ENCODE measurements at places on chromosomes 6 and 20.

GRCh38 chr6:38270367-38270766 lies 369.4 kb downstream of the BTBD9 start:
- DNase-seq, result no peak

DNA sequence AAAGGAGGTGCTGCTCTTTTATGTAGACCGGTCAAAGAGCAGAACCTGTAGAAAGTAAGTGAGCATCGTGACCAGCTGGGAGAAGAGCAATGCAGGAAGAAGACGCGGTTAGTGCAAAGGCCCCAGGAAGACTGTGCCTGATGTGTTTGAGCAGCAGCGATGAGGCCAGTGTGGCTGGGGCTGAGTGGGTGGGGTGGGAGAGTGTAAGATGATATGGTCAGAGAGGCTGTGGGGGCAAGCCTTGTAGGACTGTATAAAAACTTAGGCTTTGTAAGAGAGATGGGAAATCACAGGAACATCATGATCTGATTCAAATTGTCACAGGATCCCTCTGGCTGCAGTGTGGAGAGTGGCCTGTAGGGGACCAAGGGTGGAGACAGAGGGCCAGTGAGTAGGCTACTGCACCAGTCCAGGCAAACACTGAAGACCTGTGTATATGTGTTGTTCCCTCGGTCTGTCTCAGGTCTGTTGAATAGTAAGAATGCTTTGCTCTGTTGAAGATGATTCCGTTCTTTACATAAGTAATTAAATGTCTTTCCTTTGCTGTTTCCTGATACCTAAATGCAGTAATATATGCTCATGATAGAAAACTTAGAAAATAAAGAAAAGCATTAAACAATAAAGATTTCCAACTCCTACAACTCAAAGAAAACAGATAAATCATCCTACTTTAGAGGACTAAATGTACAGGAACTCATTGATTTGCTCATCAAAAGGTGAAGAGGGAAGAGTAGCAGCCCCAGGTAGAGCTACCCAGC lies 23.6 kb upstream of the WFDC2 start:
- DNase-seq, result no peak

GRCh38 chr6:25458485-25458884 lies 179.3 kb downstream of the CARMIL1 start:
- DNase-seq, result no peak

- DNase-seq, result no peak
Measured at GRCh38 chr20:51738877-51739447, 29.2 kb downstream of the ATP9A start.

DNA sequence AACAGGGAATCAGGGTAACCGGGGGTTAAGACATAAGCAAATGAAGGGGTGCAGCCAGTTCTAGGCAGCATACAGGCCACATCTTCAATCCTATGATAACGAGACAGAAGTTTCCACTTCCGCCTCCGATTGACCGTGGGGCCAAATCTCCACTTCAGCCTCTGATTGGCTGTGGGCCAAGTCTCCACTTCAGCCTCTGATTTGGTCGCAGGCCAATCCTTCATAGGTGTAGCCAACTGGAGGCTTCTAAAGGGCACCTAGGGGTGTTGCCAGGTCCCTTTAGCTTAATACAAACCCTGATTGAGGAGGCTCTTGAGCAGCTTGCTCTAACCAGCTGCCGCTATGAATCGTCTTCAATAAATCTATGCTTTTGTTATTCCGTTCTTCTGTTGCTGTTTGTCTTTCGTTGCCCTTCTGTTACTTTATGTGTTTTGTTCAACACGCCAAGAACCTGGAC lies 2.1 kb upstream of the ERGIC3 start:
- no peak for DNase-seq

DNA sequence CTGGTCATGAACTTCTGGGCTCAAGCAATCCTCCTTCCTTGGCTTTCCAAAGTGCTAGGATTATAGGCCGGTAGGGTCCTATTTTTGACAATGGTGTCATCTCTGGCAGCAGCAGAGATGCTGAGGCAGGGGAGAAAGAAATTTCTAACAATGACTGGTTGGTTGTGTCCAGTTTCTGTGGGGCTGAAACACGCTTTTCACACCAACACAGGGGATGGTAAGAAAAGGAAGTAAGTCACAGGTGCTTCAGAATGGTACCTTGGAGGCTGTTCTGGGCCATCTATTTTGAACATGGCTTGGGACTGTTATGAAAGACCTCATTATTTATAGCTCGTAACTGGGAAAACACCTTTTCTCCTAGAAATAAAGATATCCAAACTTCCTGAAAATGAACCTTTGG lies 72.6 kb downstream of the GJA10 start:
- no peak for DNase-seq

GRCh38 chr6:154122195-154122925 lies 83.3 kb downstream of the OPRM1 start:
- DNase-seq, result no peak

DNA sequence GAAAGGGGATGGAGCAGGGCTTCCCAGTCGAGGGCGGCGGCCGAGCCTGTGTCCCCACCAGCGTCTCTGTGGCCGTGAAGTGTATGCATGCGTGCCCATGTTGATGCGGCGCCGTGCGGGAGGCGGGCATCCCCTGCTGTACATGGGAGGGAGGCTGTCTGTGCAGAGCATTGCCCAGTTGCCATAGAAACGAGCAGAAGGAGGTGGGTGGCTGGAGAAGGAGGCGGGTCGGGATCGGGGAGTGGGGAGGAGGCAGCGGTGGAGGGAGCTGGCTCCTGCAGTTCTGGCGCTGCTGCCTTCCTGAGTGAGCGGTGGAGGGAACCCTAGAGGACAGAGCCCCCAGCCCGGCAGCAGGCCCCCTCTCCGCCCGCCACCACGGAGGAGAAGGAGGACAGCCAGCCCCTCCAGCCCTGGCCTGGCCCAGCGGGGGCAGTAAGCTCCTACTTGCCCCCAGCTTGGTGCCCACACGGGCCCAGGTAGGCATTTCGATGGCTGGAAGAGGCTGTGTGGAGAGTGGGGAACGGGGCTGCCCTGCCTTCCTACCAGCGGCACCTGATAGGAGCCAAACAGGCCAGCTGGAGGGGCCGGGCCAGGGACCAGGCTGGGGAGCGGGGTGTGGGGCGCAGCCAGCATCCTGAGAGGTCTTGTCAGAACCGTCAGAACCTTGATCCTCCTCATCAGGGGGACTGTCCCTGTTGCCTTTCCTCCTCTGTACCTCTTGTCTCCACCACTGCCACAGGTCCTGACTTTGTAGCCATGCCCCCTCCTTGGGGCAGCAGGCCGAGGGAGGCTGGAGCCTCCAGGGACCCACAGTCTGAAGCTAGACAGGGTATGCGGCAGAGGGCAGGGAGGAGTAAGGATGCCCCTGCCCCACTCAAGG lies 41.3 kb downstream of the SPDEF start:
- DNase-seq, result no peak

DNA sequence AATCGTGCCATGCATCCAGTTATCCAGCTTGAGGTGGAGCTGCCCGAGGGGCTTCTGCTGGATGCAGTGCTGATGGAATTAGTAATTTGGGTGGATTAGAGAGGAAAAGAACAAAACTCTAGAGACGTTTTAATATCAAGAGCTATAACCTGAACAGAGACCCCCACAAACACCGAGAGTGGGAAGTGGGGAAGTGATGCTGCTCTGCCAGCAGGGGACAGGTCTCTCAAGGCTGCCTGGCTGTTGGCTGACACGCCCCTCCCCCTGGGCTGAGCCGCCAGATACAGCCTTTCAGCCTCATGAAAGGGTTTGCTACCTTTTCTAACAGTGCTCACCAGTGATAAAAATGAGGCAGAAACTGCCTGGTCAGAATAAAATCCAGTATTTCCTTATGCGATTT lies 9.6 kb downstream of the LEMD2 start:
- no peak for DNase-seq

DNA sequence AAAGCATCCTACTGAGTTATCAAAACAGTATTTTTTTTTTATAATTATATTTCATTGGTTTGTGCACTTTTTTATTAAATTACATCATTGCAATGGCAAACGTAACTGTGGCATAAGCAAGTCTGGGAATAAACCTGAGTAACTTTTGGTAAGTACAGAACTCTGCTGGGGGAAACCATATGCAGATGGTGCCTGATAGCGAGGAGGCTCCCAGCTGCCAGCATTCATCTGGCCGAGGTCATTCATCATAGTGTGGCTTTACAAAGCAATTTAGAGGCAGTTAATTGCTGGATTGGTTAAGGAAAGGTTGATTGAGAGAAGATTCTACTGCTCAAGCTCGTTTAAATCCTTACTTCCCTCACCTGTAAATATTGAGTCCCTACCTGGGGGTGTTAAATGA lies 52.6 kb downstream of the HECA start:
- DNase-seq, result no peak

DNA sequence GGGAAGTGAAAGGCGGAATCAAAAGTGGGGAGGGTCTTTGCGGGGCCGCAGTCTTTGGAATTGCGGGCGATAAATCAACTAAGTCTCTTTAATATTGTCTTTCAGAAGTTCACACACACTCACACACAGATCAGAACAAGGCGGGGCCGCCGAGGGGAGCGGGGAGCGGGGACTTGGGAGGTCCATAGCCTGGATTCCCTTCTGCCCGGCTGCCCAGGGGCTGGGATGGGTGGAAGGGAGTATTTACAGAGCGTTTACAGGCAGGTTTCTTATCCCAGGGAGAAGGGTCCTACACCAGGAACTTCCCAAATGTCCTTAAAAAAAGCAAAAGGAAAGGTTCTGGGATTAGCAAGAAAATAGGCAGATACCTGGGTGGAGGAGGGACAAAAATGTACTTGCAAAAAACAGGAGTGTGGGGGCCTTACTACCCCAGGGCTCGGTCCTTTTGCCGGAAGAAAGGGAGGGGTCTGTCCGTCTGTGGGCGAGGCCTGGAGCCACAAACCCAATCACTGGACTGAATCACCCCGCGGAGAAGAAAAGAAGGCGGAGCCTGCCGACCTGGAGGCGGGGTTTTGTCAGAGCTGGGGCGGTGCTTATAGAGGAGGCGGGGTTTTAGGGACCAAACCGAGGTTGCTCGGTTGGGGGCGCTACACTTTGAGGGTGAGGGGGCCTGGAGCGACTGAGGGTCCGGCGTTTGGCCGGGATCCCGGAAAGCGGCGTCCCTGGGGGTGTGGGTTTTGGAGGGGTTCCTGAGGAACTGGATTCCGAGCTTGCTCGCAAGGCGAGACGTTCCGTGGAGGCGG lies 3.2 kb downstream of the PRRT1 start:
- DNase-seq, result no peak

- DNase-seq, result no peak
Measured at GRCh38 chr6:166476061-166476591, 93.4 kb upstream of the MPC1 start.

- no peak for DNase-seq
Measured at GRCh38 chr6:15310680-15311079, 64.8 kb downstream of the JARID2 start.

DNA sequence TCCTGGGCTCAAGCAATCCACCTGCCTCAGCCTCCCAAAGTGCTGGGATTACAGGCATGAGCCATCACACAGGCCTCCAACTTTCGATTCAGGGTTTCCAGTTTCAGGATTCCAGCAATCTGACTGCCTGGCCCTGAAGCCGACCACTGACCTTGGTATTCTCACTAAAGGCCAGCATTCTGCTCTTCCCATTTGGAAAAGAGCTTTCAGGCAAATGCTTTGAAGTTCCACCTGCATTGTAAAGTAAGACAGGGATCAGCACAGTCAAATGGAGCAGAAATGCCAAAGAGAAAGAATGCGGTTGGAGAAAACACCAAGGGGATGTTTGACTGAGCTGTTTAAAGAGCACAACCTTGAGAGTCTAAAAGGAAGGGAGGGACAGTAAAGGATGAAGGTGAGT lies 117.0 kb upstream of the CEP85L start:
- no peak for DNase-seq

DNA sequence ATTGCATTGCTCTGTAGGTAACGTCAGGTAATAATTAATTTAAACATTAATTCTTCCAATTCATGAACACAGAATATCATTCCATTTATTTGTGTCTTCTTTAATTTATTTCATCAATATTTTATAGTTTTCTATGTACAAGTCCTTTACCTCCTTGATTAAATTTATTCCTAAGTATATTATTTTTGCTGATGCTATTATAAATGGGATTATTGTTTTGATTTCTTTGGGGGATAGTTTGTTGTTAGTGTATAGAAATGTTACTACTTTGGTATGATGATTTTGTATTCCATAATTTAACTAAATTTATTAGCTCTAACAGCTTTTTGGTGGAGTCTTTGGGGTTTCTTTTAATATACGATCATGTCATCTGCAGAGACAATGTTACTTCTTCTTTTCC lies 44.7 kb upstream of the CCND3 start:
- no peak for DNase-seq

DNA sequence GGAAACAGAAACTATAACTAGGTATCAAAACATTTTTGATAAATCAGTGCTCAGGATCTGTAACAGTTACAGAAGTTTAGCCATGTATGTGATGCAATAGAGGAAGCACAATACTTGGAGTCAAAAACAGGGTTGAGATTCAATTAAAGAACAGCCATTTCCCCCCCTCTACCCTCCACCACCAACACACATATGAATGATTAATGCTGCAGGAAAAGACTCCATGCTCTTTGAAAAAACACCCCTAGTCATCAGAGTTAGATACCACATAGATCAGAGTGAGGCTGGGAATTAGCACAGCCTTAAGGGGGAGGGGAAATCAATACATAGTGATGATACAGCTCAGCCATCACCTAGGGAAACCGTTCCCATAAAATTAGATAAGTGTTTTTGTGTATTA lies 108.9 kb upstream of the EMILIN3 start:
- DNase-seq, result no peak

GRCh38 chr20:1528811-1529210 lies 28.7 kb downstream of the SIRPD start:
- DNase-seq, result no peak

DNA sequence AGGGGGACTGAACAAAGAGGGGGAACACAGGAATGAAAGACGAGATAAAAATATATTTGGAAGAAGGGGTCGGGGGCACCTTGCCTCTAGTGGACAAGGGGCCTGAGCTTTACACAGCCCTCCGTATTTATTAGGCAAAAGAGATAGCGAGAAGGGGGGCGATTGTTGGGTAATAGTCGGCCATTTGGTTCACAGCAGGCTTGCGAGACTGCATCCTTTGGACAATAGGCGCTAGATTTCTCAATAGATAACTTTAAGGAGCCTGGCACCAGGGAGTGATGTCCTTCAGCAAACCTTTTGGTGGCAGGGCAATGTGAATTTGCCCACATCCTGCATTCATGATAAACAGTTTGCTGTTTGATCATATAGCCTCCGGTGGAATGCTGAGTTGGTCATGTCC lies 3.0 kb upstream of the NANP start:
- no peak for DNase-seq

DNA sequence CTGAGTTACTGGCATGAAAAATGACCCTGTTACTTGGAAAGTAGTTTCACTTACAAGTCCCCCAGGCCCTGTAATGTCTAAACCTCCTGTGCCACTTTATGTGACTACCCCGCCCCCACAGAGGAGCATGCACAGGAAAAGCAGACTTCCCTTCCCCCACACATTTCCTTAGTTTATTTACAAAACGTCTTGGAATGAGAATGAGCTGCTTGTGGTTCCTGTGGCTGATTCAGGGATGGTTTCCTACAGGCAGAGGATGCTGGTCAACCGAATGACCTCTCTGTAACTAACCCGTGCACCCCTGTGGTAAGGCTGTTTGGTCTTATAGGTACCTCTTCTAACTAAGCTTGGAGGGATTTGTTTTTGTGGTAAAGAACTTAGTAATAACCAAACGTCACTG lies 28.5 kb downstream of the RSPO3 start:
- DNase-seq, result no peak
